CD8-positive, alpha-beta T cell (primary cell): ENCODE measurements at places on chromosomes 2 and 18.

- no peak for DNase-seq
Observed at GRCh38 chr2:219417374-219417773, 803 bp upstream of the DES start.

DNA sequence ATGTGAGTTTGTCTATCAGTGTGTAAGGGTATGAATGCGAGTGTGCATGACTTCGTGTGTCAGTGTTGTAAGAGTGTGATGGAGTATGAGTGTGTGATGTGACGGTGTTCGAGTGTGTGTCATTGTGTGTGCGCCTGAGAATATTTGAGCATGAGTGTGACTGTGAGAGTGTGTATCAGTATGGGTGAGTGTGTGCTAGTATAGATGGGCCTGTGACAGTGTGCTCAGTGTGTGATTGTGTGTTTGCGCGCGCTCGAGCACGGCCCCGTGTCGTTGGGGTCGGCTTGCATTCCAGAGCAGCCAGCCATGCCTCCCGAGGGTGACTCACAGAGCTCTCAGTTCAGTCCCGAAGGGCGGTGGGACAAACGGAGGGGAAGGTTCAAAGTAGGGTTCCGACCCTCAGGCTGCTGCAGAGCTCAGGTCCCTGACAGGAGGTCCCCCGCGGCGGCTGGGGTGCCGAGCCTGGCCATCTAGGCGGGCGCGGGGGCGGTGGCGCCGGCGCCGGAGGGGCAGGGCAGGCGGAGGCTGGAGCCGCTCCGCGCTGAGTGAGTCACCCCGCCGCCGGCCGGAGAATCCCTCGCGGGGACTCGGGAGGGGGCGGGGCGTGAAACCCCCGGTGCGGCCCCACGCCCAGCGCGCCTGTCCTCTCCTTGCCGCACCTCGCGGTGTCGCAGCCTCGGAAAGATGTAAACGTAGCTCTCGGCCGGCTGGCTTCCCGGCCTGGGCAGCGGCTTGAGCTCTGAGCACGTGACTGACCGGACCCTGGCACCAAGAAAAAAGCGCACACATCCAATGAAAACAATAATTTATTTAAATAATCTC is 3.8 kb downstream of the DLX2 start:
- DNase-seq = no peak

GRCh38 chr2:19805266-19805665 is 96.5 kb downstream of the TTC32 start:
- no peak for DNase-seq

GRCh38 chr2:26438526-26438925 is 36.8 kb downstream of the DRC1 start:
- DNase-seq = no peak

- no peak for DNase-seq
Observed at GRCh38 chr18:21759836-21760235, 19.2 kb downstream of the MIB1 start.

- peak; percentile 48 for DNase-seq
Observed at GRCh38 chr2:100416935-100417710, at the start of gene CHST10. TSS of gene CHST10 (minus strand) at chr2:100417668. CDS start at chr2:100406675, 10,993 bp downstream.

- DNase-seq = no peak
Observed at GRCh38 chr2:60852282-60852860, 29.0 kb upstream of the REL start.

GRCh38 chr2:226077031-226077430 is 677.5 kb downstream of the NYAP2 start:
- DNase-seq = no peak

- no peak for DNase-seq
Observed at GRCh38 chr2:114068438-114068837, 178.5 kb downstream of the ACTR3 start.

DNA sequence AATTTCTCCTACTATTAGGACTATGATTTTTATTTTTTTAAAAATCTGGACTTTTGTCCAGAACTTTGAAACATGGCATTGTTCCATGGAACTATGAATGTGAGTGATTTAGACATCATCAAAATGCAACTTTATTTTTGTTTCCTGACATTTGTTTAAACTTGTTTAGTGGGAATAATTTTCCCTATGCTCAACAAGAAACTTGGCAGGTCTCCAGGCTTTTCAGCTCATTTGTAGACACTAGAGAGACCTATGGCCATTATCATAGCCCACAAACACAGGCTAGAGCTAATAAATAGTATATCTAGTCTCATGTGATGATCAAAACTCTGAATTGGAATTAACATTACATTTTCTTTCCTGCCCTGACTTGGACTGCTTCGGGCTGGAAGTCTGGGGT is 145.1 kb upstream of the CELF4 start:
- DNase-seq = no peak

GRCh38 chr18:45566025-45566740 is 49.1 kb upstream of the SLC14A2 start:
- DNase-seq = no peak

DNA sequence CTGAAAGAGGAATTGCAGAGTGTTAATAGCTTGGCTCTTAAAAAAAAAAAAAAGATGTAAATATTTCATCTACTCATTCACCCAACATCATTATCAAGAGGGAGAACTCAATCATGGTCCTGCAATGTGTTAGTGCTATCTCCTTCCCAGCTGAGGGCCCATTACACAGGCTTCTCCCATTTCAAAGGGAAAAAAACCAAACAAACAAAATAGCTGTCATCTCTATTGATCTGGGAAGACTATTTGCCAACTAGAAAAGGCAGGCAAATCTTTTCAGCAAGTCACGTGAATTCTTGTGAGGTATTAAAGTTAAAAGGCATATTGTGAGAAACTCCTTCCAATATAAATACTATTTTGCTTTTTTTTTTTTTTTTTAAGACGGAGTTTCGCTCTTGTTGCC is 194.3 kb downstream of the MYO1B start:
- no peak for DNase-seq

GRCh38 chr2:177334940-177335543 is 57.5 kb upstream of the AGPS start:
- DNase-seq = no peak

DNA sequence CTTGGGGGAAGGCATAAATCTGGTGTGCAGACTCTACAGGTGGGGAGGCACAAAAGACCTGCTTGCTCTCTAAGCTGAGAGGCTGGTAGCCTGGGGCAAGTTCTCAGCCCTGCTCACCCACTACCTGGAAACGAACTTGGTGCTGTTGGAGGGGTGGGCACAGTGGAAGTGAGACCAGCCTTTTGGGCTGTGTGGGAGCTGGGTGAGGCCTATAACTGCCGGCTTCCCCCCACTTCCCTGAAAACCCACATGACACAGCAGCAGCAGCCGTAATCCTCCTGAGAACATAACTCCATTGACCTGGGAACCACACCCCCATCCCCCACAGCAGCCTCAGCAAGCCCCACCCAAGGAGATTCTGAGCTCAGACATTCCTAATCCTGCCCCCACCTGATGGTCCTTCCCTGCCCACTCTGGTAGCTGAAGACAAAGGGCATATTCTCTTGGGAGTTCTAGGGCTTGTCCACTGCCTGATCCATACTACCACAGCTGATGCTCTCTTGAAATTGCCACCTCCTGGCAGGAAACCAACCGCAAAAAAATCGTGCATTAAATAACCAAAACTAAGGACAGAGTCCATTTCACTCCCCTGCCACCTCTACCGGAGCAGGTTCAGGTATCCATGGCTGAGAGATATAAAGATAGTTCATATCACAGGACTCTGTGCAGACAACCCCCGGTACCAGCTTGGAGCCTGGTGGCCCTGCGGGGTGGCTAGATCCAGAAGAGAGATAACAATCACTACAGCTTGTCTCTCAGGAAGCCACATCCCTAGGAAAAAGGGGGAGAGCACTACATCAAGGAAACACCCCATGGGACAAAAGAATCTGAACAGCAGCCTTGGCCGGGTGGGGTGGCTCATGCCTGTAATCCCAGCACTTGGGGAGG is 178.1 kb downstream of the NDUFA10 start:
- DNase-seq = no peak

GRCh38 chr2:27212626-27213471 is 781 bp upstream of the SLC5A6 start:
- DNase-seq = no peak

DNA sequence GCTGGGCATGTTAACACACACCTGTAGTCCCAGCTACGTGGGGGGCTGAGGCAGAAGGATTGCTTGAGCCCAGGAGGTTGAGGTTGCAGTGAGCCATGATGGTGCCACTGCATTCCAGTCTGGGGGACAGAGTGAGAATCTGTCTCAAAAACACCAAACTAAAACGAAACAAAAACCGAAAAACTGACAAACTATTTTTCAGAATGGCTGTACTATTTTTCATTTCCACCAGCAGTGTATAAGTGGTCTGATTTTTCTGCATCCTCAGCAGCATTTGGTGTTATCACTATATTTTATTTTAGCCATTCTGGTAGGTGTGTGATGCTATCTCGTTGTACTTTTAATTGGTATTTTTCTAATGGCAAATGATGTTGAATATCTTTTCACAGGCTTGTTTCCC is 95.2 kb downstream of the PDCL3 start:
- DNase-seq = no peak

DNA sequence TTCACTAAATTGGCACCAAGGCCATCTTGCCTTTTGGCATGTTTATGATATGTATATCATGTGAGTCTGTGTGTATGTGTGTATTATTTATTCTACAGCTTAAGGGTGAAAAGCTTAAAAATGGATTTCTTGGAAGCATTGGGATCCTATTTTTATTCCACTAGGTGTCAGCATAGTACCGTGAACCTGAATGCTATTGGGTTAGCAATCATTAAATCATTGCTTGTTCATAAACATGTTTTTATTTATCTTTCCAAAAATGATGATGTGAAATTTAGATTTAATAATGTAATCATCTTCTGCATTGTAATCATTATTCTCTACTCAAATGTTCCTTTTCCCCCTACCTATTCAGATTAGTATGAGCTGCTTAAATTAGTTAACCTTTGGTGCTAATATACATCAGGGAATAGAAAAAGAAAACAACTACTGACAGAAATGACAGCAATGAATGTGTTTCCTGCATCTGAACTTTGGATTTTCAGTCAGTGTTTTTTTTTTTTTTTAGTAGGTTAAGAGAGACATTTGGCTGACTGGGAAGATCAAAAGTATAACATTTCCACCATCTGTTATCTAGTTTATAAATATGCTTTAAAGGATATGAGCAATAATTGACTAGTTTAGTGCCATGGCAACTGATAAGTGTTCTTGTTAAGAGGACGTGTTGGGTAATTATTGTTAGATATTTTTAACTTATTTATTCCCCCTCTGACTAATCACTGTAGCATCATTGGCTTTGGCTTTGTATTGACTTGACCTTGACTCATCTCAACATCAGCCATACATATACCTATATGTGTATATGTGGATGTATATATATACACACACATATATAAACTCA is 14.1 kb upstream of the ZSWIM2 start:
- DNase-seq = no peak

DNA sequence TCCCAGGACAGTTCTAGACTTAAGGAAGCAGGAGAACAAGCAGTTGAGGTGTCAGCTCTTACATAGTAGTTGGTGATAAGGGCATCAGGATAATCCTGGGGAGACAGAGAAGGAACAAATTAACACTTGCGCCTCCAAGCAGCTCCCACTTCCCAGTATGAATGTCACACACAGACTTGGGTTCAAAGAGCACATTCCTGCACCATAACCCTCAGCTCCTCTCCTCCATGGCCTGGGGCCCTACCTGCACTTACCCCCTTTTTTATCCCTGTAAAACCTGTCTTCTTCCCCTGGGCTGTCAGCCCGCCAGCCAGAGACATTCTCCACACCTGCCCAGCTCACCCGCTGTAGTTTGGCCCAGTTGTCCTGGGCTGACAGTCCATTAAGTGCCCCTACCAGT is 3.9 kb upstream of the UCN start:
- no peak for DNase-seq

- no peak for DNase-seq
Observed at GRCh38 chr2:181054843-181055242, 74.4 kb downstream of the UBE2E3 start.

DNA sequence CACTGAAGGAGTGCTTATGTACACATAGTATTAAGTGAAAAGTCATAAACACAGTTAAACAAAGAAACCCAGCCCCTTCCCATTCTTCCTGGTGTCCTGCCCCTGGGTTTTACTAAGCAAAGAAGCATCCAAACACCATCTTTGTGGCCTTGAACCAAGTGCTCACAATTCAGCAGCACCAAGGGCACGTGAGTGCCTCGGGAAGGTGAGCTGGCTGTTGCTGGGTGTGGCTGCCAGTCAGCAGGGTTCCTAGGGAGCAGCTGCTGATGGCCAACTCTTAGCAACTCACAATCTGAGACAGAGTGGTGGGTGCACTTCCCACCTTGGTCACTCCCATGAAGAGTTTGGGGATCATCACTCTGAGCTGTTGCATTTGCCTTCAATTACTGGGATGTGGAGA is 97.7 kb upstream of the PGAP1 start:
- DNase-seq = no peak

GRCh38 chr2:216404010-216404618 is 8.2 kb upstream of the SMARCAL1 start:
- DNase-seq = peak; percentile 31

DNA sequence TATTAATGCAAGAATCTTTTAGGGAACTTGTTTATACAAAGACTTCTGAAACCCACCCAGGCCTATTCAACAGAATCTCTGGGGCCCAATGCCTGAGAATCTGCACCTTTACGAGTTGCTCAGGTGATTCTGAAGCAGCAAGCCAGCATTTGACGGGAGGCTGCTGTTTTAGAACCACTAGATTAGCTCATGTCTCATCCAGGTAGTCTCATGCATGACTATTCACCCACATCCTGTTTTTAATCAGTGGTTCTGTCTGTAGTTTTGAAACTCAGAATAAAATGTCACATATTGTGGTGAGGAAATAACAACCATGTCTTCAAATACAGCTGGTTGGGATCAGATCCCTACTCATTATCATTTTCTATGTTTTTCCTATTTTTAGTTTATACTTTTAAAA is 39.5 kb downstream of the CYTIP start:
- DNase-seq = peak; percentile 84

GRCh38 chr2:191701029-191701428 is 23.1 kb downstream of the NABP1 start:
- no peak for DNase-seq

DNA sequence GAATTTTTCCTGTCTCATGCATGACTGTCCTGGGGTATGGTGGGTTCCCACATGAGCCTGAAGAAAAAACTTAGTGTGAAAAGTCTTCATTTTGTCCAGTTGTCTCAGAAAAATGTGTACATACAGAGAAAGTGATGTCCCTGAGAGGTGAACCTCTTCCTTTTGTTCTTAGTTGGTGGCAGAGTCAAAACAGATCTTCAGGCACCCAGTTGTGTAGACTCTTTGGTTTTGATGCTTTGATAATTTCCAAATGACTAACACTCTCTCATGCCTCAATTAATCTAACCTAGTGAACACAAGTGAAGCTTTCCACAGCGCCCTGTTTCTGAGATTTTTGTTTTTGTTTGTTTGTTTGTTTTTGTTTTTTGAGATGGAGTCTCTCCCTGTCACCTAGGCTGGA is 273.5 kb downstream of the PIK3C3 start:
- DNase-seq = no peak

GRCh38 chr2:167127135-167127534 is 238.9 kb downstream of the XIRP2 start:
- no peak for DNase-seq

DNA sequence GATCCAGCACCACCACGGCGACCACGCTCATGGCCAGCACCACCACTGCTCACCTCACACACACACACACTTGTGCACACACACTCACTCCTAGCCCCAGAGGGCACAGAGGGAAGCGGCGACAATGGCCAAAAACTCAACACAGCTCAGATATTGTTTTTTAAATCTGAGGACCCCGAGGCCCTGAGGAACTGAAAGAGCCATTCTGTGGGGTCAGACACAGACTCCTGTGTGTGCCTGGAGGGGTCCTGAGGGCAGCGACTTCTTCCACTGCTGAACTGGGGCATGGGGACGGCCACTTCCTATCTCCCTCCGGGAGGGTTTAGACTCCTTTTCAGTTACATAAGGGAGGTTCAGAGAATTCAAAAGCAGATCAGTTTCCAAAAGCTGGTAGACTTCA is 116.6 kb upstream of the PXDN start:
- DNase-seq = no peak
